HL-60 (cell line): ENCODE measurements at places on chromosomes 12 and 14.

DNA sequence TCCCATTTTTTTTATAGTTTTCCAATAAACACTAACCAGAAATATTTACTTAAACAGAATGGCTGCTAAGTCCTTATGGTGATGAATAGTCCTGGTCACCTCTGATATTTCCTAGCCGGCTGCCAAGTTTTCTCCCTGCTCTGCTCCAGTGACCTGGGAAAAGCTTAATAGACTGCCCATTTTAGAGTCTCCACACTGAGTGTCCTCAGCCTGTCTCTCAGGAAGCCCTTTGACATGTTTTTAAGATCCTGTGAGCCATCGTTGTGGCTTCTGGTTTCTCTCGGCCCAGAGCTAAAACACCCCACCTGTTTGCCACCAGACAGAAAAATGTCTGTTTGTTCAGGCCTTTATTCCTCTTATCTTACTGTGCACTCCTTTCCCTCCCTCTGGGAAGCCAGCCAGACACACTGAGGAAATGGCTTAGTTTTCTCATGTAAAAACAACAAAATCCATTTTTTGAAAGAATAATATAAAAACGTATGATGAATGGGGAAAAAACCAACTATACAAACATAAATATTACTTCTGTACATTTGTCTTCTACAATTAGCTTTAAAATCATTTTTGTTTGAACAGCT is 25.4 kb upstream of the ALDH2 start:
- no peak for DNase-seq

DNA sequence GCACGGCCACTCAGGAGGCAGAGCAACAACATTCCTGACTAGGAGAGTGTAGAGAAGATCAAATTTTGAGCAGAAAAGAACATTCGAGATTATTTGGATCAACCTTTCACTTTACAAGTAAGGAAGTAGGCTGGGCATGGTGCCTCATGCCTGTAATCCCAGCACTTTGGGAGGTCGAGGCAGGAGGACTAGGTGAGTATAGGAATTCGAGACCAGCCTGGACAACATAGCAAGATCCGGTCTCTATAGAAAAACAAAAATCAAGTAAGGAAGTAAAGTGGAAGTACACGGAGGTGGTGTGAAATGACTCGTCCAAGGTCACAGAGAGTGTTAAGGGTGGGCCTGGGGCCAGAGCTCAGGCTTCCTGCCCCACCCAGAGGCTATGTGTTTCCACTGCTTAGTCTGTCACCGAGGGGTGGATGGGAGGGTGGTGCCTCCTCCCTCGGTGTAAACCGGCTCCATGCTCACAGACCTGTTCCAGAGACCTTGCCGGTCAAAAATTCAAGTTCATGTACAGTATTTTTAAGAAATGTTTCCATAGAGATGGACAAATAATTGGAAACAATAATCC is 51.9 kb downstream of the MAP1LC3B2 start:
- DNase-seq, result no peak

DNA sequence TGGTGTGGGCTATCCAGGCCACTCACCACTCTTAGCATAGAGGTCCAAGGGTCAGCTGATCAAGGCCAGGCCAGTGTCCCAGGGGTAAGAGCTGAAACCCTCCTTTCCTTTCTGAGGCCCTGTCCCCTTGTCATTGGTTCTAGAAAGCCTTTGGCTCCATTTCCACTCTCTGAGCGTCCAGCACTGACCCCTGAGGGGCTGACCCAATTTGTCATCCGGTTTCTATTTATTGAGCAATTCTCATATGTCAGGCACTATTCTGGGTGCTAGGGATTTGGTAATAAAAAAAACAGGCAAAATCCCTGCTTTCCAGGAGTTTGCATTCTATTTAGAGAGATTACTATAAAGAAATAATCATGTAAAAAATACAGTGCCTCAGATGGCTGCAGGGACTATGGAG is 3.4 kb downstream of the KRT77 start:
- DNase-seq, result no peak

DNA sequence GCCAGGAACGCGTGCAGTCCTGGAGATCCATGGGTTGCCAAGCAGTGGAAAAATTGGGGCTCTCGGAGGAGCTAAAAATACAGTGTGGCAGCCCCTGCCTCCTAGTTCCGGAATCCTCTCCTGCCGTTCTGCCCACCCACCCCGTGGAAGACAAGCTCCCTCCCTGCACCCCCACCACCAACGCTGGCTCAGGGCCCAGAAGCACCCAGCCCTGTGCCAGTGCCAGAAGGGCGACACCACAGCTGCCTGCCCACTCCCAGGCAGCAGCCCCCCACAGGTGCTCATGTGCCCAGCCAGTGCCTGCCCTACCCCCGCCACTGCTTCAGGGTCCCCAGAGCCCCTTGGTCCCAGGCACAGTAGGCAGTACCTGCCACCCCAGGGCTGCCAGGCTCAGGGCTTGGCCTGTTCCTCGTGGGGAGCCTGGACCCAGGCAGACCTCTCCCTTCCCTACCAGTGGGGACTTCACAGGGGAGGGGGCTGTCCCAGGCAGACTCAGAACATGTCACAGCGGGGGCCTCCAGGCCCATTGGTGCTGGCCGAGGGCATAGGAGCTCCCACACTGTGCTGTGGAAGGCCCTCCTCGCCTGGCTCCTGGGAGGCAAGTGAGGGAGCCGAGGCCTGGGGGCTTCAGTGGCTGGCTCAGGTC is 7.4 kb downstream of the INF2 start:
- no peak for DNase-seq
